ENCODE measurements at places on chromosomes 11 and 22.

GRCh38 chr22:36175892-36176291 is 15.3 kb upstream of the APOL3 start:
- peak; percentile 13 for DNase-seq

- DNase-seq: peak; percentile 55
Observed at GRCh38 chr11:16935518-16936302, 78.5 kb downstream of the PLEKHA7 start.

DNA sequence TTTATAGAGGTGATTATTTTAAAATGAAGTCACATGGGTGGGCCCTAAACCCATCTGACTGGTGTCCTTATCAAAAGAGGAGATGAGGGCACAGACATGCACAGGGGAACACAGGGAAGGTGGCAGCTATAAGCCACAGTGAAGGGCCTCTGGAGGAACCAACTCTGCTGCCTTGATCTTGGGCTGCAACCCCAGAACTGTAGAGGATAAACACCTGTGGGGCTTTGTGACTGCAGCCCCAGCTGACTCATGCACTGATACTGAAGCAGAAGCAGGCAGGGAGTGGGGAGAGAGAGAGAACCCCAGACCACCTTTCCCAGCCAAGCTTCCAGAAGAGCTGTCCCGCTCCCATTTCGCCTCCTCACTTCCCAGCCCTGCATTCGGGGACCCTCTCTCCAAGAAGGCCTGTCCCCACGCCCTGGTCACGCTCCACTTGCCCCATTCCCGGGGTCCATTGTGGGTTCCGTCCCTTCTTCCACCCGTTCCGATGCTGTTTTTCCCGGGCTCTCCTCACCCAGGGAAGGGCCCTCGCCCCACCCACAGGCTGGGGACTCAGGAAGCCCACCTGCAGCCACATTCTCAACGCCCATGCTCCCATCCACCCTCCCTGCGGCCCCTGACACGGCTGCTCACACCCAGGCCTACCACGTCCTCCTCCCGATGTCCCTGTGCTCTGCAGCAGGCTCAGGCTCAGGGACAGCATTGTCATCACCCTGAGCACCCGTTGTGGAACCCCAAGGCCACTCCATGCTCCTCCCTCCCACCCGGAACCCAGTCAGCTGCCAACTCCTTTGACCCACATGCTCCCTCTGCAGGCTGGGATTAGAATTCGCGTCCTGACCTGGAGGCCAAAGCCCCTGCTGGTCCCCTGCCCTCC is 90.8 kb upstream of the SHANK2 start:
- DNase-seq: peak; percentile 60

- DNase-seq: no peak
Observed at GRCh38 chr11:61710019-61710418, 29.8 kb downstream of the DAGLA start.

All from A549 (cell line).